H9 (cell line): ENCODE measurements at places on chromosomes 12 and 14. TPM values are rescaled to one million over a fixed set of nuclear protein-coding genes. Genes with fewer than 3 reads are reported as not detected.

DNA sequence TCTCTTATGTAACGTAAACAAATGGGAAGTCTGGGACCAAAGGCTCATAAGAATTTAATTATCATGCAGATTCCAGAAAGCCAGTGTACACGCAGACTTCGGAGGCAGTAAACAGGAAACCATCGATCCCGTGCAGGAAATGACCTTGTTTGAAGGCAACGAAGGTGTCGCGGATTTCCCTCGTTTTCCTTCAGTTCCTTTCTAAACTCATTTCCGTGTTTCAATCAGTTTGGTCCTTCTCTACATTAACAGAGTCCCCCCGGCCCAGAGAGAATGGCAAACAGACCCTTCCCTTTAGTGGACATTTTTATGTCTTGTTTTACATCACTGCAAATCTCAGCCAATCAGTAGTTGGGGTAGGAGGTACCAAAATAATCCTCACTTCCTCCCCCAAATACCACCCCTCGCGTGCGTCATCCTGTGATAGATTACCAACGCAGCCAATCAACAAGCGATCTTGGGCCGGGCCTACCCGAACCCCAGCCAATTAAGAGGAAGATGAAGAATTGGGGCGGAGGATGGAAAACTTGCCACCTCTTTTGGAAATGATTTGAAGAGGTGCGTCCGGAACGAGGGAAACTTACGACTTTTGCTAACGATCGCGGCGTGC is 6.1 kb upstream of the FOXJ2 start:
- no peaks in the 10 kb centered on the region for H3K27me3 ChIP-seq
- H3K4me3 ChIP-seq = peak overlapping the region; percentile 91
- H3K27ac ChIP-seq = peak overlapping the region; percentile 74
- H3K36me3 ChIP-seq = no peaks in the 10 kb centered on the region

DNA sequence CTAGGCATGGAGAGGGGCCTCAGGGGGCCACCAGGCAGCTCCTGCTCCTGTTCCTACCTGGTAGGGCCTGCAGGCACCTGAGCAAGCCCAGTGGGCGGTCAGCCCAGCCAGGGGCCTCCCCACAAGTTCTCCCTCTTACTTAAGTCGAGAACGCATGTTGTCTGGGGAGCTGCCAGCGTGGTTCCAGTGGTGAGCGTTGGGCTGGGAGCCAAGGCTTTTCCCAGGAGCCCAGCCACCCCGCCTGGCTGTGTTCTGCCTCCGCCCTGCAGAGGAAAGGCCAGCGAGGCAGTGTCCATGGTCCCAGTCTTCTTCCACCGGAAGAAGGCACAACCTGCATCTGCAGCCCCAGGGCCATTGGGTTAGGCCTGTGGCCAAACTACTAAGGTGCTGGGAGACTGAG is 1.4 kb downstream of the C14orf180 start:
- no peak for DNase-seq
- H3K27me3 ChIP-seq = no peaks in the 10 kb centered on the region
- no peaks in the 10 kb centered on the region for H3K36me3 ChIP-seq
- no peaks in the 10 kb centered on the region for H3K4me1 ChIP-seq
- no peak overlapping the region for H3K4me3 ChIP-seq
- no peak overlapping the region for H3K27ac ChIP-seq

CRIP1 gene
- total RNA-seq = 6.9 and 8.8 TPM in 2 replicates

- H3K27me3 ChIP-seq = no peaks in the 10 kb centered on the region
- peaks cover 11% of the 10 kb centered on the region for H3K36me3 ChIP-seq
- H3K27ac ChIP-seq = no peak overlapping the region
- no peak overlapping the region for H3K4me3 ChIP-seq
- H3K4me1 ChIP-seq = no peaks in the 10 kb centered on the region
- peak; percentile 50 for DNase-seq
Observed at GRCh38 chr14:50321009-50321660, 9.0 kb downstream of the DMAC2L start.
